BE2C (cell line): ENCODE measurements at places on chromosomes 4 and X.

- no peak for DNase-seq
Observed at GRCh38 chr4:148225639-148226038, 216.6 kb downstream of the NR3C2 start.

- no peak for DNase-seq
Observed at GRCh38 chrX:41604766-41605543, 83.8 kb upstream of the GPR34 start.

GRCh38 chrX:81205551-81205950 is 3.6 kb downstream of the SH3BGRL start:
- DNase-seq: no peak

DNA sequence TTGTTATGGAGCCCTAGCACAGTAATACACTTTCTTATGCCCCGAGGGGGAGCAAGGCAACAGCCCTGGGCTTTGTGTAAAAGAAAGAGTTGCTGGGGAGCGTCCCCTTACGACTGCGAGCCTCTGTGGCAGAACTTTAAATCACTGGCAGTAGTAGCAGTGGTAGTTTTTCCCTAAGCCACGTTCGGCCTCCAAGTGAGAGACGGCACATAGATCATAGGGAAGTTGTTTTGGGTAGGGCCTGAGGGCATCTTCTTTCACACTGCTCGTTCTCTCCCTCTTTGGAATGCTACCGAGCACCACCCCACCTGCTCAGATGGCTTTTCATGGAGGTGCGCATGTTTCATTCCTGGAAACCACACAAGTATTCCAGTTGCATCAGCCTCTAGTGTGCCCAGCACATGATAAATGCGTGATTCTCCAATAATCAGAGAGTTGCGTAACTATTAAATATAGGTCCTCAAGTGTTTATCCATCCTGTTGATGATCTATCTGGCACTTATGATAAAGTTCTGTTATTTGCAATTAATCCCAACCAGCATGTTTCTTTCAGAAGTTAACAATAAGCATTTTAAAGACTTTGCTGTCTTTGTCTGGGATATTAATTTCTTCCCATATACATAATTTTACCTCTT is 7.0 kb upstream of the SYNPO2 start:
- no peak for DNase-seq
